ENCODE measurements at places on chromosomes 5 and 9.

DNA sequence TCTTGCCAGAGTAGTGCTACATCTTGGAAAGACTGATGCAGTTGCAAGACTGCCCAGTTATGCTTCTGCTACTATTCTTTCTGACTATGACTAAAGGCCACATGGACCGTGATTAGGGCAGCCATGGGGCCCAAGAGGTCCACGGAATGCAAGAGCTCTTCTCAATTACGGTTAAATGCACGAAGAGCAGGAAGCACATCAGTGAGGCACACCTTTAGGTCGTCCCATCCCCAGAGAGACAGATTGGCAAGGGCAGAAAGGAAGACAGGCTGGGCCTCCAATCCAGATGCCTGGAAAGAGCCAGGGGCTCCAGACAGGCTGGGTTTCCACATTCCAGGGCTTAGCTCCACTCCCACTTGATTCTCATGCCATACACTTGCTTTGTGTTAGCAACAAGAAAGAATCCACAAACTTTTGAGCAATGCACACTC, 132.3 kb upstream of the SLIT3 start:
- no peak for DNase-seq

DNA sequence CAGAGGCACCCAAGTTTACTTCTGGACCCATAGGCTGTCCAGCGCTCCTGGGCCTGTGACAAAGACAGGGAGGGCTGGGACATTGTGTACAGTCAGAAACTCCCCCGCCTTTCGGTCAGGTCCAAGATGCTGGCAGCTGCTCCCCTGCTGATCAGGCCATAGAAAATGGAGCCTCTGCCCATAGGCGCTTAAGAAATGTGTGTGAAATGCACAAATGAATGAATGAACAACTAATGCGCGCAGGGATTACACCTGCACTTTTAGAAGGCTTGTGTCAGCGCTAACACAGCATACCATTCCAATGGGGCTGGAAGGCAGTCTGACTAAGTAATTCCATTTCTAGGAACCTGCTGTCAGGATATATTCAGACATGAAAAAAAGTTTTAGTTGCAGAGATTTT, 16.3 kb downstream of the PTPN3 start:
- no peak for DNase-seq

DNA sequence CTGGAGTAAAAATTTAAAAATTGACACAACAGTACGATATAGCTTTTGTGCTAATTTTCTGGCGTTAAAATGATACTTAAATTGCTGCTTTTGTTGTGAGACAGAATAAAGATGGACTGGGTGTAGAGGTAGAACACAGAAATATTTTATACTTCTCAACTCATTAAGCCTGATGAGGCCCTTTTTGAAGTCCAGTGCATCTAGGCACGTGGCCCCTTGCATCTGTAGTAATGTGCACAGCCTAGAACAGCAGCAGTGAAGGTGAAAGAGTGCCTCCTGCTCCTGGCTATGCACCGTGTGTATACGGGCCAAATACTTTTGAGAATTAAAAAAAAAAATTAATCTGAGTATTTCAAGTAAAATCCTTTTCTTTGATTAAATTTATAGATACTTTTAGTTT, 115.6 kb downstream of the XRCC4 start:
- DNase-seq, result no peak

GRCh38 chr9:119588874-119589744, 219.9 kb upstream of the BRINP1 start:
- DNase-seq, result no peak

DNA sequence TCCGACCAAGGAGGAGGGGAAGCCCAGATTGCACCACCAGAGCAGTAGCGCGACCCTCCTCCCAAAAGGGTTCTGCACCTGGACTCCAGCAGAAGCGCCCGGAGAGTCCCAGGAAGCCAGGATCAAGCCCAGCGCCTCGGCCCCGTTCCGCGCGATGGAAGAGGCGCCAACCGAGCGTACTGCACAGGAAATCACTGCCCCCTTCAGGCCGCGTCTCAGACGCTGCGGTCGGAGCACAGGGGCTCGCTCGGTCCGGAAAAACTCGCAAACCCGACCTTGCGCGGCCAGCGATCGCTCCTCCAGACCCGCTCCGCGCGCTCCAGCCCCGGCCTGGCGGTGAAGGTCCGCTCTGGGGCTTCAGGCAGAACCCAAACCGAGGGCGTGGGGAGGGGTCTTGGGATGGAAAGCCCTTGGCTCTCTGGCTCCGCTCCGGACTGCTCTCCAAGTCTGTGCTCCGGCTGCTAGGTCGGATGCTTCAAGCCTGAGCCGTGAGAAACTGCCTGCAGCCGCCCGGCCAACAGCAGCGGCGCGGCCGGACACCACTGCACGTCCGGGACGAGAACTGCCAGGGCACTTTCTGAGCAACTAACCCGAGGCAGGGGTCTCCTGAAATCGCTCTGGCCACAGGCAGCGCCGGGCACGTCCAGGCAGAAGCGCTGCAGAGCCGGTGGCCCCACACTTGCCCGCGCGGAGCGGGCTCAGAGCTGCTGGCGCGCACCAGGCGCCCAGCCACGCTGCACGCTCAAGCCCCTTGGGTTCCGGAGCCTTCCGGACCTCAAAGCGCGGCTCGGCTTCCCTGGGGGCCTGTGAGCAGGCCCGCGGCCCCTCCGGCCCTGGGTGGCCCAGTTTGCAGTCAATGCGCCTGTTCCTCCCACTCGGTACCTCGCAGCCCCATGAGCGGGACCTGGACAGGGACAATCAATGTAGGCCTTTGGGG, 1.3 kb downstream of the GABBR2 start:
- DNase-seq, result no peak

GRCh38 chr5:149301049-149301743, 29.5 kb downstream of the AFAP1L1 start:
- no peak for DNase-seq

- DNase-seq, result no peak
Observed at GRCh38 chr9:4762886-4763541, 22.0 kb upstream of the AK3 start.

DNA sequence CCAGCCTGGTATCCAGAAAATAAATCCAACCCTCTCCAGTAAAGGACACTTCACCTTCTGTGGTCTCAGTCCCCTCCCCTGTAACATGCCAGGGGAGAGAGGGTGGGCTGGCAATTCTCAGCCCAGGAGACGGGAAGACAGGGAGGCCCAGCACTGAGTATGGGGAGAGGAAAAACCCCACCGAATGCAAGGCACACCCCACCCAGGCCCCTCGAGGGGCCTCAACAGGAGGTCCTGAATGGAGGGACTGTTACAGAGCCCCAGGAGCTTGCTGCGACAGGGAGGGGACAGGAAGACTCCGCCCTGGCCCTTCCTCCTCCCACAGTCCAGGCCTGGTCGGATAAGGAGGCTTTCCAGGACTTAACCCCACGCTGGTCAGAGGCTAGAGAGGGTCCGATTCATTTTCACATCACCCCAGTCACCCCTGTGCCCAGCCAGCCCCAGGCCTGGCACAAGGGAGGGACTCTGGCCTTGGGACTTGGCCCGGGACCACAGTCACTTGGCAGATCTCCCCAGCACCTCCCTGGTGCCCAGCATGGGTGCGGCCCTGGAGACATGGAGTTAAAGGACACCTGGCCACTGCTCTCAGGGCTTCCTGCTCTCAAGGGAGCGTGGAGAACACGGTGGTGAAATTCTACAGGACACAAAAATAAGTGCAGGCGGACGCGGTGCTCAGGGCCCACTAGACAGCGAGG, 44.9 kb upstream of the STXBP1 start:
- DNase-seq, result no peak

DNA sequence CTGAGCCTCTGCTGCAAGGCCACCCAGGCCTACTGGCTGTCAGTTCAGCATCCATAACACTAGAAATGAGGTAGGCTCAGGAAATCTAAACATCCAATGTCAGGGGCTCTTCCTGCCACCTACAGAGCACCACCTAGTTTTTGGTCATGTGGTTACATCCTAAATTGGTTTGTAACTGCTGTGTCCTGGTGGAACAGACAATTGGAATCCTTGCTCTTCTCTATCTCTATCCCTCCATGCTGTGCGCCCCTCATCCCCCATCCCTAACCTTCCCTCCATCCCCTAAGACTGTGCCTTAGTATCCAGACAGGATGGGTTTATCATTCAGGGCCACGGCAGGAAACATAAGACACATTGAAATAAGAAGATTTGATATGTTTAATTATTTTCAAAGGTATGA, 11.4 kb upstream of the MCTP1 start:
- no peak for DNase-seq

GRCh38 chr9:8401961-8402705, 602.6 kb upstream of the DMAC1 start:
- no peak for DNase-seq

GRCh38 chr9:127075624-127076372, 46.6 kb downstream of the ANGPTL2 start:
- DNase-seq, result no peak

DNA sequence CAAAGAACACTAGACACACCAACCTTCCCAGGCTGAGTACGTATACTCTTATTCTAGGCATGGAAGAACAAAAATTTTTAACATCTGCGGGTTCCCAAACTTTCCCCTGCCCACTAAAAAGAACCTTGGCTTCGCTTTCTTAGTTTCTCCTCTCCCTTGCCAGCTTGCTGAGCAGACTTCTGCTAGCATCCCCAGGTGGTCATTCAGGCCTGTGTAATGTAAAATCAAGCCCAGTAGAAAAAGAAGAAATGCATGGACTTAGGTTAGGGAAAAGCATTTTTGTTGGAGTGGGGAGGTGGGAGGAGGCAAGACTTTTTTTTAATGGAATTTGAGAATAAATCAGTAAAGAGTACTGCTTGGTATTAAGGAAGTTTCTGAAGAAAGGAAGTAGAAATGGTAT, 331.0 kb upstream of the TLE4 start:
- DNase-seq, result no peak

- no peak for DNase-seq
Observed at GRCh38 chr9:81069923-81070322, 619.4 kb downstream of the TLE1 start.

GRCh38 chr5:2666081-2666480, 85.4 kb downstream of the IRX2 start:
- DNase-seq, result no peak

DNA sequence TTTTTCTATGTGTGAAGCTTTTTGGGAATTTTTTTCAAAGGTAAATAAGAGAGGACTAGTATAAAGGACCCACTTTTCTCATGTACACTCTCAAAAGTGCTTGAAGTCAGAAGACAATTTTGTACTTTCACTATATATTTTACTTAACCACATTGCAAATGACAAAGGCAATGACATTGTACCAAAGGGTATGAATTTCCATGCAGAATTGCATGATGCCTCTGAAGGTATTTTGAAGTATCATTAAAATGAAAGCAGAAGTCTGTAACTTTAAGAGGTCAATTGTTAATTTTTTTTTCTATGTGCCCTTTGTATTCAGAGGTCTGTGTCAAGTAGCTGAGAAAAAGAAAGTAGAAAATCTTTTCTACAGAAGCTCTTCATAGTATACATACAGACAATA, 84.7 kb downstream of the ST8SIA4 start:
- no peak for DNase-seq

GRCh38 chr5:176481711-176482110, 33.5 kb downstream of the FAF2 start:
- DNase-seq, result no peak
